Kidney epithelial cell (primary cell): ENCODE measurements at places on chromosomes 5 and 9.

DNA sequence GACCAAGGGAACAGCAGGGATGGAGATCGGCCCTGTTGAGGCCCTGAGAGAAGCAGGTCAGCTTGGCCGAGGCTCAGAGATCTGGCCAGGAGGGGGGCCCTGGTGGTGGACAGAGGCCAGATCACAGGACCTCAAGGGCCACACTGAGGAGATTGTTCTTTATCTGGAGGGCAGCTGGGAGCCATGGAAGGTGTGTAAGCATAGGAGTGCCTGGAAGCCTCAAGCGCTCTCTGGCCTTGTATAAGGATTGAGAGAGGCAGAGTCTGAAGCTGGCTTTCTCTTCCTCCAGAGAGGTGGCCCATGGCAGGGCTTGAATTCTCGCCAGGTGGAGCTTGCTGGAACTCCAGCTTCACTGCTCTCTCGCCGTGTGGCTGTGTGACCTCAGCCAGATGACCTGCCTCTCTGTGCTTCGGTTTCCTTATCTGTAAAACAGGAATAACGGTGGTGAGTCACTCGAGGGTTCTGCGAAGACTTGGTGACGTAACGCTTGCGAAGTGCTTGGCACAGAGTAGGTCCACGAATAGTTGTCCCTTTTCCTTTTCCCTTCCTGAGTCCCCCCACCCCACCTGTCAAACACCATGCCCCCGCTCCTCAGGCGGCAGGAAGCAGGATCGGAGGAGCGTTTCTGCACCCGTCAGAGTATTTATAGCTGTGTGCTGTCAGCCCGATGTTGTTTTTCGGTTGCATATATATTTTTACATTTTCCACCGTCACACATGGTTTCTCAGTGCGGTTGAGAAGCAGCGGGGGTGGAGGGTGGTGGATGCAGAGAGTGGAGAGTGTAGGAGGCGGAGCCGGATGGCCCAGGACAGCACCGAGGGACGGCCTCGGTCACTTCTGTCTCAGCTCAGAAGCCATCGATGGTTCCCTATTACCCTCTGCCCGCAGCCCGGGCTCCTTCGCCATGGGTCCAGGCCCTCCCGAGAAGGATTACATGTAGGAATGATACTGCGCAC is 17.0 kb upstream of the CRB2 start:
- DNase-seq: no peak

DNA sequence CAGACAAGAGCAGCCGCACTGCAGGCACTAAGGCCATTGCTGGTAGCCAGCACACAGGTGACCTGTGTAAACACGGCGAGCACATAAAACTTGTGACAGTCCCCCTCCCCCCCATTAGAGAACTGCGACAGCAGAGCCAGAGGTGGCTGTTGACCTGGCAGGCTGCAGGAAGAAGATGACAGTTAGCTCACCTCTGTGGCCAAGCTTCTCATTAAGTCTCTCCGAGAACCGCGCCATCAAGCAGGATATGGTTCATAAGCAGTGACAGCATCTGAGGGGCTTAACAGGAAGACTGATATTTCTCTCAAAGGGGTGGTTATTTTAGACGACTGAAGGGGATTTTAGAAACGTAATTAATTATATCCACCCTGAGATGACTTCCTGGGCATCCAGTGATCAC is 5.2 kb downstream of the SURF4 start:
- no peak for DNase-seq

GRCh38 chr5:112012104-112012503 is 255.1 kb upstream of the NREP start:
- no peak for DNase-seq

GRCh38 chr5:141001844-141002604 is 35.7 kb downstream of the PCDHAC2 start:
- DNase-seq: no peak

DNA sequence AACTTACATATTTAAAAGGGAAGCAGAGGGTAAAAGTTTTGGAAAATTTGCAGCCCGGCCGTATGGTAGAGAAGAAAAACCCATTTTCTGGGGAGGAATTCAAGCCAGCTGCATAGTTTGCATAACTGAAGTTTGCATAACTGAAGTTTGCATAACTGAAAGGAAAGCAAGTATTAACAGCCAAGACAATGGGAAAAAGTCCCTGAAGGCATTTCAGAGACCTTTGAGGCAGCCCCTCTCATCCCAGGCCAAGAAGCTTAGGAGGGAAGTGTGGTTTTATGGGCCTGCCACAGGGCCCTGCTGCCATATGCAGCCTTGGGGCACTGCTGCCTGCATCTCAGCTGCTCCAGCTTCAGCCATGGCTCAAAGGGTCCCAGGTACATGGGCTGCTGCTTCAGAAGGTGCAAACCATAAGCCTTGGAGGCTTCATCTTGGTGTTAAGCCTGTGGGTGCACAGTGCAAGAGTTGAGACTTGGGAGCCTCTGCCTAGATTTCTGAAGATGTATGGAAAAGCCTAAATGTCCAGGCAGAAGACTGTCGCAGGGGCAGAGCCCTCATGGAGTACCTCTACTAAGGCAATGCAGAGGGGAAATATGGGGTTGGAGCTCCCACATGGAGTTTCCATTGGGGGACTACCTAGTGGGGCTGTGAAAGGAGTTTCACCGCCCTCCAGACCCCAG is 36.9 kb upstream of the CXCL14 start:
- DNase-seq: no peak

GRCh38 chr9:101026824-101027223 is 1.7 kb upstream of the PLPPR1 start:
- DNase-seq: no peak

DNA sequence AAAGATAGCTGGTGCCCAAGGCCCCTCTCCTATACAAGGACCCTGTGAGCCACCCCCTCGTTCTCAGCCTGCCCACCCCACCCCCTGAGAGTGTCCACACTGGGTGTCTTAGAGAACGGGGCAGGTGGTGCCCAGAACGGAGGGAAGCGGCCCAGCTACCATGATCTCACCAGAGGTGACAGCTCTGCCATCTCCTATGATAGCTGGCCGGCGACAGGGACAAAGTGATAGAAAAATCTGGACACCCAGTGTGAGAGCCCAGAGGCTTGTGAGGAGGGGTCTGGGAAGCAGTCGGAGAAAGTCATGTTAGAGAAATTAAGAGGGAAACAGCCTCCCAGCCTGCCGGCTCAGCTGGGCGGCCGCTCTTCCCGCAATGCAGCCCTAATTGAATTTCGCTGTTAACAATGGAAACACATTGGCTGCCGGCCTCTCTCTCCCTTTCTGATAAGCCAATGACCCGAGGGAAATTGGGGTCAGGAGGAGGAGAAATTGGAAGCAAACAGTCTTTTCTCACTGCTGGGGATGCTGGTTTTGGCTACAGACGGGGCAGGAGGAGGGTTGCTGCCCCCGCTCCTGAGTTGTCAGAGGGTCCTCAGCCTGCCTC is 32.3 kb downstream of the HK3 start:
- no peak for DNase-seq

- peak; percentile 75 for DNase-seq
Measured at GRCh38 chr5:110377943-110378342, 348.5 kb downstream of the TMEM232 start.

DNA sequence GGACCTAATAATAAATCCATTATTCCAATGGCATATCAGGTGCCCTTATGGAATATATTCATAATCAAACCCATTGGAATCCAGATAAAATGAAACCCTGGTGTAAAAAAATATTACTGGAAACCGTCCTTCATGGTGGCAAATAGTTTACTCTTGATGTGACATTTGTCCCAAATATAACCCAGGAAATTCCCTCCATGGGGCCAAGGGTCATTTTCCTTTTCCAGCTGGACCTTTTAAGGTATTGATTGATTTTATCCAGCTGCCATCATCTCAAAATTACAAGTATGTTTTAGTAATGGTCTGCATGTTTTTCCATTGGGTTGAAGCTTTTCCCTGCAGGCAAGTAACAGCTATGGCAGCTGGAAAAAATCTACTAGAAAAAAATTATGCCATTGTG is 8.4 kb upstream of the UGT3A1 start:
- no peak for DNase-seq

- no peak for DNase-seq
Measured at GRCh38 chr5:153347611-153348010, 142.9 kb upstream of the GRIA1 start.

GRCh38 chr9:23822261-23823169 is 3.5 kb downstream of the ELAVL2 start:
- DNase-seq: no peak

DNA sequence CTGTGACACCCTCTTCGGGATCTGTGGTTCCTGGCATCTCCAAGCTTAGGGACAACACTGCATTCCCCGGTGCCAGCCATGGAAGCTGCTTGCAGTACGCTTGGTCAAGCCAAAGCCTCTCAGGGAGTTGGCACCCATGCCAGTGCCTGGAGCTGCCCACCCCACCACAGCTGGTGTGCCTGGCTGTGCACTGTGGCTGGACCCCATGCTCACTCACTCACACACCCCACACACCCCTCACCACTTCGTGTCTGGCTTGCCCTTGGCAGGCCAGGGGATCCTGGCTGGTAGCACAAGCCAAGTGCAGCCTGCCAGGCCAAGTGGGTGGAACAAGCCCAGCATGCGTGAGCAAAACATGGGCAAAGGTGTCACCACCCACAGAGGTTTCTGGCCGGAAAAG is 324.5 kb upstream of the PTGER4 start:
- no peak for DNase-seq

DNA sequence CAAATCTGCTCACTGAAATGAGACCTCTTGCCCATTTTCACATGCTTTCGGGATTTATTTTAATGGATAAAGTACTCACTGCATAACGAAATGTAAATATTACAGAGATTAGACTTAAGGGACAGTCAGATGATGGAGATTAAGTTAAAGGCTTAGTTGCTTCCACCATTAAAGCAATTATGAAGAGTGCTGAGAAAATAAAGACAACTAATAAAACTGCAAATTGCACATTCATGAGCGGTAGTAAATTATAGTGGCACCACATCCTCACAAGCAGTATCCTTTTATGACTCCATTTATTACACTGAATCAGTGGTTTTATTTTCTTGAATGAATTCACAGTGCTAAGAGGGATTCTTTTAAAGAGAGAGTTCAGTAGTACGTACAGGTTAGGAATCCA is 76.2 kb upstream of the TMED7 start:
- DNase-seq: no peak

DNA sequence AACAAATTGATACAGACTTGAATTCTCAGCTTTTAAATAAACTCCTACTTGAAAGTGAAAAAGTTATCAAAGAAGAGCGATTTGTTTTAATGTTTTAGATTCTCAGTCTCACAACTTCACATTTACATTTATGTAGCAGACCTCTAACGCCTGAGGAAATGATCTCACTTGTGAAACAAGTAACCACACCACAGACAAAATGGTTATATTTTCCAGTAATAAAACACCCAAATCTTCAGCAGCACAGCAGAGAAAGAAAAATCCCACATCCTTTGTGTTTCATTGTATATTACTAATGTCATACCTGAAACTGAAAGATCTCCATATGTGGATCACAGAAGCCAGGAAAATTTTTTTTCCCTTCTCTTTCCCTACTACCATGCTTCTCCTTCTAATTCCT is 29.8 kb upstream of the GZMA start:
- DNase-seq: no peak

- no peak for DNase-seq
Measured at GRCh38 chr5:13552361-13552760, 392.1 kb downstream of the DNAH5 start.

GRCh38 chr9:136036050-136036449 is 59.0 kb downstream of the NACC2 start:
- no peak for DNase-seq

- no peak for DNase-seq
Measured at GRCh38 chr9:37149666-37150308, 29.4 kb downstream of the ZCCHC7 start.

GRCh38 chr9:136608348-136609159 is 54.2 kb upstream of the EGFL7 start:
- no peak for DNase-seq

- DNase-seq: no peak
Measured at GRCh38 chr5:61910771-61911170, 395.2 kb upstream of the KIF2A start.

DNA sequence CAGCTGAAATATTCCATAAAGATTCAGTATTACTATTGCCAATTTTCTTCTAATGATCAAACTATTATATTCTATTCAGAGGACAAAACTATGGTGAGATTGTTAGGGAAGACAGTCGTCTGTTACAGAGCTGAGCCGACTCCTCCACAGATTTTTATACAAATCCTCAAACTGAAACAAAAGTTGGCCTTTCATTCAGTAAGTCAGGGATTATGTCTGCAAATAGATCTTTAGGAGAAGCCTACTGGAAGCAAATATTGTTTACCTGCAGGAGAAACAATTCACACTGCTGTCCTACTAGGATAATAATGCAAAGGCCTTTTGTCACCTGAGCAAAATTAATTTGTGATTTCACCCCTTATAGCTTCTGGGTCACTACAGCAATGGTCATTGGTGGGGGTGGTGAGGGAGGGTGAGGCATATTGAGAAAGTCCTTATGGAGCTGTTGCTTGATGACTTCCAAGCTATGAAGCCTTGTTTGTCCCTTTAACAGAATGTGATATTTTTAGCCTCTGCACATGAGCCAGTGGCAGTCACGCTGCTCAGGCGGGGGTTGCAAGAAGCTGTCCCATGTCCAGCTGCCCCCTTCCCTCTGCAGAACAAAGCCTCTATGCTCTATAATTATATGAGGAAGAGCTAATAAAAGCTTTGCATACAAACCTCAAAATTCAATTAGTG is 200.5 kb upstream of the KLF9 start:
- no peak for DNase-seq

- DNase-seq: no peak
Measured at GRCh38 chr9:133443248-133443647, 16.5 kb upstream of the CACFD1 start.

DNA sequence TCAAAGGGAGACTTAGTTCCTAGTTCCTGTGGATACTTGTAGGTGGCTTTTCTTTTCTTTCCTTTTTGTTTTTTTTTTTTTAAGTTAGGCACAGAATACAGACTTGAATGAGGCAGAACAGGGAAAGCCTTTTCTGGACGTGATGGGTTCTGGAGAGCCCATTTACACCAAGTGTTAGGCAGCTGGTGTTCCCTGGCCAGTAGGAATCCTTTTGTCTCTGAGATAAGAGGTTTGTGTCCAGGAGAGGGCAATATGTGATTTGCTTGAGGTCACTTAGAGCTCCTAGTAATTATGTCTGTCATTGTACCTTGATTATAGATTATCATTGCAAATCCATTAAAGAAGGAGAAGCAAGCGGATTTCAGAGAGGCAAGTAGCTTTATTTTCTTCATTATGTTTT is 9.1 kb downstream of the MEGF10 start:
- DNase-seq: no peak

DNA sequence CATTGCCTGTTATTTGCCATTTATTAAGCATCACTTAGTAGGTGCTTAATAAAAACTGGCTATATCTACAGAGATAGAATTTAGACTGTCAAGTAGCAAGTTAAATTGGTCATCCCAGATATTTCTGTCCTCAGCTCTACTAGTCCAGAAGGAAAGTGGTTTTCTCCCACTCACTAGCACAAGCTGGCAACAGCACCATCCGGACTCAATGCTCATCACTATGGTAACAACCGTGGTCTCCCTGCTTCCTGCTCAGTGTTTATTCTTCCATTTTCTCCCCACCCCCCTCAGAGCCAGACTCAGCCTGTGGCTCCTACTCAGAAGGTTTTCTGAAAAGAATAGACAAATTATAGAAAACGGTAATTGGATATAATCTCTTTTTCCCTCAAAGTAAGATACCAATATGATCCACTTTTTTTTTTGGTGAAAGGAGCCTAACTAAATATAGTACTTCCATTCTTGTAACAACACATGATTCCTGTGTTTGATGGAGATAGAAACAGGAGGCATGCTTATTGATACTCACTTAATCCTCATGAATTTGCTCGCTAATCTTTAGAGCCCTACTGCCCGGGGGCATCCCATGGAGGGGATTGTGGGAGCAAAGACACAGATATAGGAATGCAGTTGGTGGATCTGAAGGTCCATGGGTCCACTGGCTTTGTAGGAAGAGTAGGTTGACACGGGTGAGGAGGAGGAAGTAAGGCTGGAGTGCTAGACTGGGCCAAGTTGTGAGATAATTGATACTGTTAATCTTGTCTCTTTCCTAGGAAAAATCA is 191.4 kb downstream of the MAN2A1 start:
- DNase-seq: no peak
